ENCODE measurements at places on chromosomes 13 and 19.

- DNase-seq: no peak
Observed at GRCh38 chr13:84865783-84866221, 933.4 kb downstream of the SLITRK6 start.

DNA sequence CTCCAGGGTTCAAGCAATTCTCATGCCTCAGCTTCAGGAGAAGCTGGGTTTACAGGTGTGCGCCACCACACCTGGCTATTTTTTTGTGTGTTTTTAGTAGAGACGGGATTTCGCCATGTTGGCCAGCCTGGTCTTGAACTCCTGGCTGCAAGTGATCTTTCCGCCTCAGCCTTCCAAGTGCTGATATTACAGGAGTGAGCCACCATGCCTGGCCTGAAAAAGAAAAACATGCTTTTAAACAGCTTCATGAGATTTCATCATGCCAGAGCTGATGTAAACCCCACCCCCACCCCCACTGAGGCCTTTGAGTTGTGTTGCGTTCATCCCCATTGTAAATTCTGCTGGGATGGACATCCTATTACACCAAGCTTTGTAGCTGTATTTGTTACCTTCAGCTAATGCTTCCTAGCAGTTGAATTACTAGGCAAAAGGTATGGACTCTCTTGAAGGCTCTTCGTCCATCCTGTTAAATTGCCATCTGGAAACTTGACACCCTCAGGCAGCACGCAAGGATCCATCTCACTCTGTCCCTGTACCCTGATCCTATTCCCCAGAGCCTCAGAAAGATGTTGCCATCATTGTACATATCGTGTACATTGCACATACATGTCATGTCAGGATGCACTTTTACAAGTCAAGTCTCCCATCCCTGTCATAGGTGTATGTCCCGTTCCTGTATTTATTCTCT, 47.3 kb downstream of the NFIX start:
- no peak for DNase-seq

DNA sequence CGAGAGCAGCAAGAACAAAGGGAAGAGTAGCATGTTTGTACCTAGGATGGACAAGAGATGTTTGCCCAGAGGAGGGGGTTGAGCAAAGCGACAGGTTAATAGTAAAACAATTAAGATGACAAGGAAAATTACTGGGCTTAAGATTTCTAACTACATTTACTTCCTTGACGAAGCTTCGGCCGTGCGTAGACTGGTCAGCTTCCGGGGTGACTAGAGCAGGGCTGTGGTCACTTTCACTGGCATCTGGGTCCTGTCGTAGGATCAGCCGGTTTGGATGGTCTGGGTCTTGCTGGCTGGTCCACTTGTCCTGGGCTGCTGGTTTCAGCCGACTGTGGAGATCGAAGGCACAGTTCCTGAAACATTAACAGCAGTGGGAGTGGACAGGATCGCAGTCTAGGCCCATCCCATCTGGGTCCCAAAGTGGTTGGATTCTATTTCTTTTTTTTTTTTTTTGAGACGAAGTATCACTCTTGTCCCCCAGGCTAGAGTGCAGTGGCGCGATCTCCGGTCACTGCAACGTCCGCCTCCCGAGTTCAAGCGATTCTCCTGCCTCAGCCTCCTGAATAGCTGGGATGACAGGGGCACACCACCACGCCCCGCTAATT, 5.0 kb upstream of the BSG start:
- no peak for DNase-seq

GRCh38 chr19:56837492-56838023, 3.0 kb downstream of the PEG3 start:
- peak; percentile 88 for DNase-seq

DNA sequence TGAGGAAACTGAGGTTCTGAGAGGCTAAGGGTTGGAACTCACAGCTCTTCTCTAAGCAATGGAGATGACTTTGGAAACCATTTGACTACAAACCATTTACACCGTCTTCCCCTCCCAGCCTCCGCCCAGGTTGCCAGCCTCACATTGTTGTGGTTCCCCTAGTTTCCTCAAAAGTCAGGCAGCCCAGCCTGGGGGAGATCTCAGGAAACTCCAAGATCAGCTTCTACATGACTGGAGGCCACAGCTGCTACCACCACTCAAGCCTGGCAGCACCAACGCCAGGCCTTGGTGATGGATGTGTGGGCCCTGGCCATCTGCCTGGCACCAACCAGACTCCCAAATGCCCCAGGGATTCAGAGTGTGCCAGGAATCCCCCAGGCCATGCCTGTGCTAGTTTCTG, 207.9 kb downstream of the TSHZ3 start:
- no peak for DNase-seq

DNA sequence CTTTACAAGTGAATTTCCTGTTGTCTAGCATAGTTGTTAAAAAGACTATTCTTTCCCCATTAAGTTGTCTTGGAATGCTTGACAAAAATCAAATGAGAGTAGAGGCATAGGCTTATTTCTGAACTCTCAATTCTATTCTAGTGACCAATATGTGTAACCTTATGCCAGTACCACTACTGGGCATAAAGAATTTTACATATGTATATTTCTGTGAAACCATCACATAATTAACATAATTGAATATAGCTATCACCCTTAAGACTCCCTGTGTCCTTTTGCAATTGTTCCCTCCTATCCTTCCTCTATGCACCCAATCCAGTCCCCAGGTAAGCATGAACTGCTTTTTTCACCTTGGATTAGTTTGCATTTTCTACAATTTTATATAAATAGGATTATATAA, 165.0 kb downstream of the DNAJC3 start:
- DNase-seq: no peak

DNA sequence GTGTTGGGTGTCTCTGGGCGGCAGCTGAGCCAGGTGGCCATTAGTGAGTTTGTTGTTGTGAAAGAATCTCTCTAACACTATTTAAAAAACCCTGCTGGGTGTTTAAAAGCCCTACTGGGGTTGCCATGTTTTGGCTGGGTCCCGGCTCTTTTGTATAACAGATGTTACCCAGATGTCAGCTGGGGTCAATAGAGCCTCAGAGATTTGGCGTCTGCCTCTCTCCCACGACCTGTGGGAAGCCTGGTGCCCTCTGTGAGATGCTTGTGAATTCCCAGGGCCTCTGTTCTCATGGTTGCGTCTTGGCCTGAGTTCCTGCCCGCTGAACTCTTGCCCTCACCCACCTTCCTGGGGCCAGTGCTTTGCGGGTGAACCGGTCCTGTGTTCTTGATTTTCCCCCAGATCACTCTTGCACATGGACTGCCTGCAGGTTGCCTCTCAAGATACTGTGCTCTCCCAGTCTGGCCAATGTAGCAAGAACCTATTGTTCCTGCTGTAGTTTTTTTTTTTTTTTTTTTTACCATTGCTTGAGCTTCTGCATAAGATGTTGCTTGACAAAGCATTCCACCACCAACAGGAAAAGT, 9.5 kb downstream of the NFILZ start:
- no peak for DNase-seq

DNA sequence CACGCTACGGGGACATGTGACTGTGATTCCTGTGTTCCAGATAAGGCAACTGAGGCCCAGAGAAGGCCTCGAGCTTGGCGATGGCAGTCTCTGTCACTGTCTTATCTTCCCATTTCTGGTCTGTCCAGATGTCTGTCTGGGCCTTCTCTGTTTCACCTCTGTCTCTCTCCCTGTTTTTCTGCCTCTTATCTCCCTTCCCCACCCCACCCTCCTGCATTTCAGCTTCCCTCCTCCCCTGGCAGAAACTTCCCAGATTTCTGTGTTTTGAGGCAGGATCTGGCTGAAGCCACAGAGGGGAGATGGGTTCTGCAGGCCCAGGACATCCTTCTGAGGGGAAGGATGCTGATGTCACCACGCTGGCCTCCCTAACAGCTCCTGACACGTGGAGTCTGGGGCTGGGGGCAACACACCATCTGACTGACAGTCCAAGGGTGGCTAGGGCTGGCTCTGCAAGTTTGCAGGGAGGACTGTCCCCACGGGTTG, 14.4 kb downstream of the PAK4 start:
- DNase-seq: no peak

GRCh38 chr19:46181388-46181779, 33.3 kb downstream of the IGFL2 start:
- no peak for DNase-seq

GRCh38 chr19:30320916-30321315, 51.3 kb upstream of the ZNF536 start:
- no peak for DNase-seq

GRCh38 chr13:35771898-35772297, 295.4 kb upstream of the MAB21L1 start:
- no peak for DNase-seq

DNA sequence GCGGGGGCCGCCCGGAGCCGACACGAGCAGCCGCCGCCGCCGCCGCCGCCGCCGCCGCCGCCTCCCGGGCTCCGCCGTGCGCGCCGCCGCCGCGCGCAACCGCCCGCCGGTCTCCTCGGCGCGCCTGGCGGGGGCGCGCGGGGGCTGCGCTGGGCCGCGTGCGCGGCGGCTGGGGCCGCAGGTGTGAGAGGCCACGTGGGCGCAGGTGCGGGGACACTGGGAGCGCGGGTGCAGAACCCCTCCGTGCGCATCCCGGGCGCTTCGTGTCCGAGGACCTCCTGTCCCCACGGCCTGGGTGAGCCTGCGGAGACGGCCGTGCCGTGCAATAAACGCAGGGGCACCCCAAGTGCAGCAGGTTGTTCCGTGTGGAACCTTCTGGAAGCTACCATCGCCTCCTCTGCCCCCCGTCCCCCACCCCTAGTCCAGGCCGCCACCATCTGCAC, at the start of gene LINGO3:
Gene LINGO3 (minus strand): TSS at position 41 of the 443 bp plus-strand sequence. CDS start 16,378 bp downstream, outside the sequence.
- DNase-seq: no peak

- no peak for DNase-seq
Observed at GRCh38 chr19:37943480-37943879, 36.5 kb downstream of the SIPA1L3 start.

DNA sequence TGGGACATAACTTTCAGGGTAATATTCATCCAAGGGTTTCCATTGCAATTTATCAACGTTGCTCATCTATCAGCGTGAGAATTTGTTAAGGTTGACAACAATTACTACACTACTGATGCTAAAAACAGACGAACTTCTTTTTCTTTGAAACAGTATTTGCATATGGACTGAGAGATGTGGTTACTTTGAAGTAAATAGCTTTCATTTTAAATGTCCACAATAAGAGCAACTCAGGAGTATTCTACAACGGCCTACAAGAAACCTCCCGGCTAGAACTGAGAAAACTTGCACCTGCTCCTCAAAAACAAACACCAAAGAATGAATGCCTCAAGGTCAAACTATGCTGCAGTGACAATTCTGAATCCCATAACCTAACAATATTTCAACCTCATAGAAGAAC, 238.4 kb downstream of the IRS2 start:
- DNase-seq: no peak

DNA sequence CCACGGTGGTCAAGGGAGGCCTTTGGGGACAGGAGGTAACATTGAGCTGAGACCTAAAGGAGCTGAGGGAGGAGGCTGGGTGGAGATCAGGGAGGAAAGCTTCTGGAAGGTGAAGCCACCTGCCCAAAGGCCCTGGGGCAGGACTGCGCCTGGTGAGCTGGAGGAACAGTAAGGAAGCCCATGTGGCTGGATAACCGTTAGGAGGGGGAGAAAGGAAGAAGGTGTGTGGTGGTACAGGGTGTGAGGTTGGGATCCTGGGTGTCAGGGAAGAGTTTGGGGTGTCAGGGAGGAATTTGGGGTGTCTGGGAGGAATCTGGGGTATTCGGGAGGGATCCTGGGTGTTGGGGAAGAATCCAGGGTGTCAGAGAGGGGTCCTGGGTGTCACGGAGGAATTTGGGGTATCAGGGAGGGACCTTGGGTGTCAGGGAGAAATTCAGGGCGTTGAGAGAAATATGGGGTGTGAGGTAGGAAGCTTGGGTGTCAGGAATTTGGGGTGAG, 695 bp downstream of the TICAM1 start:
- DNase-seq: no peak

DNA sequence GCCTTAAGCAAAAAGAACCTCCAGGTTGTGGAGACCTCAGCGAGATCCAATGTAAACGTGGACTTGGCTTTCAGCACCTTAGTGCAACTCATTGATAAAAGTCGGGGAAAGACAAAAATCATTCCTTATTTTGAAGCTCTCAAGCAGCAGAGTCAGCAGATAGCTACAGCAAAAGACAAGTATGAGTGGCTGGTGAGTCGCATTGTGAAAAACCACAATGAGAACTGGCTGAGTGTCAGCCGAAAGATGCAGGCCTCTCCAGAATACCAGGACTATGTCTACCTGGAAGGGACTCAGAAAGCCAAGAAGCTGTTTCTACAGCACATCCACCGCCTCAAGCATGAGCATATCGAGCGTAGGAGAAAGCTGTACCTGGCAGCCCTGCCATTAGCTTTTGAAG, 58.5 kb downstream of the ARHGAP35 start:
- DNase-seq: no peak

- no peak for DNase-seq
Observed at GRCh38 chr13:105474983-105475610, 1060.4 kb downstream of the EFNB2 start.

GRCh38 chr19:12800923-12801465, 606 bp downstream of the PRDX2 start:
- DNase-seq: no peak

- no peak for DNase-seq
Observed at GRCh38 chr13:90416519-90416918, 931.0 kb upstream of the MIR17HG start.

DNA sequence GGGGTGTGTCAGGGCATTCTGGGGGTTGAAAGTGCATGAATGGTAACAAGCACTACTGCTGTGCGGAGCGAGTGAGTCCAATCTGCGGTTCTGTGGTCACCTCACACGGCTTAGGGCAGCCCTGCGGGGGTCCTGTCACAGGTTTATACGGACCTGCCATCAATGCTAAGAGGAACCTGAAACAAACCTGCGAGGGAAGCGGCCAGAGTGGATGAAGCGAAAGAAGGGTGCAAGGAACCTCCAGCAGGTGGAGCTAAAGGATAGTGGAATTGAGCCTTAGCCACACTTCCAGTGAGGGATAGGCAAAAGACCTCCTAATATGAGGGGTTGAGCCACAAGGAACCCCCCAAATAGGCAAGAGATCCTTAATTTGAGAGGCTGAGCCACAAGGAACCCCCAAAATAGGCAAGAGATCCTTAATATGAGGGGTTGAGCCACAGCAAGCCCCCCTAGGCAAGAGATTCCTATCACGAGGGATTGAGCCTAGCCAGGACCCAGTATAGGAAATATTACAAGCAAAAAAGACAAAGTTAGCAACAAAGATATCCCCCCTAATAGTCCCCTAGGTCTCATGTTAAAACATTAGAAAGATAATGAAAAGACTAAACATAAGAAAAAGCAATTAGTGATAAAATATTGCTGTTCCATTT, 6.3 kb upstream of the ZNF69 start:
- peak; percentile 39 for DNase-seq

- no peak for DNase-seq
Observed at GRCh38 chr13:113624235-113624587, 33.8 kb downstream of the ATP4B start.

DNA sequence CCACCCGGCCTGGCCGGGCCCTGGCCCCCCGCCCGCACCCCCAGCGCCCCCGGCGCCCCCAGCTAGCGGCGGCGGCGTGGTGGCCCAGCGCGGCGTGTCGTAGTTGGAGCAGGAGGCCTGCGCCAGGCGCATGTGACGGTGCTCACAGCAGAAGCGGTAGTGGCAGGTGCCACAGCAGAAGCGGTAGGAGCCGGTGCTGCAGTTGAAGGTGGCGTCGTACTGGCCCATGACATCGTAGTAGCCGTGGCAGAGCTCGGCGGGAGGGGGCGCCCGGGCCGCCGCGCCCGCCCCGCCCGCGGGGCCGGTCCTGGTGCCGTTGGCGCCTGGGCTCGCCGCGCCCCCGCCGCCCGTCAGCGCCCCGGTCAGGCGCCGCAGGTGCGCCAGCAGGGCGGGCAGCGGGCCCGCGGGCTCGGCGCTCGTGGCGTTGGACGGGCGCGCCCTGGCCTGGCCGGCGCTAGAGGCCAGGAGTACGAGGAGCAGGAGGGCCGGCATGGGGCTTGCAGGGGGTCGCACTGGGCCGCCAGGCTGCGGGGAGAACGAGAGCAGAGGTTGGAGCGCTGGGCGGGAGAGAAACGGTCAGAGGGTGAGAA, 633 bp downstream of the SHISA7 start:
- no peak for DNase-seq
